ENCODE measurements at places on chromosomes 12 and 14.

DNA sequence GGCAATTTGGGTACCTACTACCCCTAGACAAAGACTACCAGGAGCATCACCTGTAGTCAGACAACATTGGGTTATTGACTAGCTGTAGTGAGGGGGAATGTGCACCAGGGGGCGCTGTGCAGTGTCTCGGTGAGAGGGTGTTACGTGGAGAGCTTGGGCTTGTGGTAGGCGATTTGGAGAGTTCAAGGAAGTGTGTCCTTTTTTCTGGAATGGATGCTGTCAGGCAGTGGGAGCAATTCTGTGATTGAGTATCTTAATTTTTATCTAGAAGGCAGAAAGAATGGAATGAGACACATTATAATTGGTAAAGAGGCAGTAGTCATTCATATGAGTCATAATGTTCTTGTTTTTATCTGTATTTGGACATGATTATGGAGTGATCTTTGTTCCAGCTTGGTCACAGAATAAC lies 187.7 kb downstream of the GALC start:
- peak; percentile 11 for DNase-seq

DNA sequence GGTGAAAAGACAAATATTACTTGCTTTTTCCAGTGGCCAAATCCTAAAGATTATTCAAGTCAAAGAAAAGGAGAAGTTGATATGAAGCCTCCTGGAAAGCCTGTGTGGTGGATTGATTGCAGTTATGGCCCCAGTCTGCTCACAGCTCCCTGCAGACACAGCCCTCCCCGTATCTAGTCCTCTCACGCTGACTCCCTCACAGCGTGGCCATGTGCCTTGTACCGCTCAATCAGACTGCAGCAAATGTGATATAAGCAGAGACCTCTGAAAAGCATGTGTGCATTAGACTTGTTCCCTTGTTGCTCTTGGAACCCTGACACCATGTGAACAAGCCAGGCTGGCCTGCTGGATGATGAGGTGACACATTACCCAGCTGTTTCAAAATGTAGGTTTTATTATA lies 398.0 kb upstream of the GARIN6 start:
- DNase-seq, result no peak

DNA sequence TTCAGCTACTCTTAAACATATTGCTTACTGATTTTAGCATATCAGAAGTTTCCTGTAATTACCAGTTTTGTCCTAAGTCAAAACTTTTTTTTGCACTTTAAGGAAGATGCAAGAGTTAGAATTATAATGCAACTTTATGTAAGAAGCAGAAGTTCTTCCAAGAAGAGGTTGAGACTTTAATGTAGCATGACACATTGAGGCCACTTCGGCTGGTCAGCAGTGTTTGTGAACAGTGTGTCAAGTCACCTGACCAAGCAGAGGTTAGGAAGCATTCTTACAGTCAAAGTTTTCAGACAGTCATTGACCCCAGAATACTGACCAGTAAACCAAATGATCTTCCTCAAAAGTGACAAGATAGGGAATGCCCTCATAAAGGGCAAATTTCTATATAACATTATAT lies 15.2 kb downstream of the FGFR1OP2 start:
- no peak for DNase-seq

DNA sequence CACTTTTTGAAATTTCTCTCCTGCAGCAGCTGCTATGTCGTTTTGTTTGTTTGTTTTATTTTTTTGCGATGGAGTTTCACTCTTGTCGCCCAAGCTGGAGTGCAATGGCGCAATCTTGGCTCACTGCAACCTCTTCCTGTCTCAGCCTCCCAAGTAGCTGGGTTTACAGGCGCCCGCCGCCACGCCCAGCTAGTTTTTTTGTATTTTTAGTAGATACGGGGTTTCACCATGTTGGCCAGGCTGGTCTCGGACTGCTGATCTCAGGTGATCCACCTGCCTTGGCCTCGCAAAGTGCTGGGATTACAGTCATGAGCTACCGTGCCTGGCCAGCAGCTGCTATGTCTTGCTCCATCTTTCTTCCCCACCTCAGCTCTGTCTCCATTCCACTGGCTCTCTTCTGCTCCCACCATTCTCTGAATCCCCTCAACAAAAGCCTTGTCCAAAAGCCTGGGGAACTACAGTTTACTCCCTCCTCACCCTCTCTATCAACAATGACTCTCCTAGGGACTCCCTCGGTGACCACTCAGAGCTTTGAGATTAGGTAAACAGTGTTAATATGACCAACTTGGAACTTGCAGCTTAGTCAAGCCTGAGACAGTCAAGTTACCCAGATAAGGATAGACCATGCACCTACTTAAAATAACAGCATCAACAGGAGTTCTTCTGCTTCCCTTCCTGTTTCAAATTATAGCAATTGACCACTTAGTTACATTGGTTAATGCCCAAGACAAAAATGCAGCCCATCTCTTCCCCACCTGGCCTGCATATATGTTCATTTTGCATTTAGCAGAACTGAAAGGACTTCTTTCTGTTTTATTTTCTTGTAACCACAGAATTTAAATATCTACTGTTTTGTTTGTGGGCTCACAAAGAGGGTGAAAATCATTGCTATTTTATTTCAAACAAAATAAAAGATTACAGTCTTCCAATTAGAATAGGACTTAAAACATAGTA lies 189.0 kb upstream of the AMIGO2 start:
- DNase-seq, result no peak

- no peak for DNase-seq
Observed at GRCh38 chr12:12265571-12266388, 1.1 kb downstream of the LRP6 start.

DNA sequence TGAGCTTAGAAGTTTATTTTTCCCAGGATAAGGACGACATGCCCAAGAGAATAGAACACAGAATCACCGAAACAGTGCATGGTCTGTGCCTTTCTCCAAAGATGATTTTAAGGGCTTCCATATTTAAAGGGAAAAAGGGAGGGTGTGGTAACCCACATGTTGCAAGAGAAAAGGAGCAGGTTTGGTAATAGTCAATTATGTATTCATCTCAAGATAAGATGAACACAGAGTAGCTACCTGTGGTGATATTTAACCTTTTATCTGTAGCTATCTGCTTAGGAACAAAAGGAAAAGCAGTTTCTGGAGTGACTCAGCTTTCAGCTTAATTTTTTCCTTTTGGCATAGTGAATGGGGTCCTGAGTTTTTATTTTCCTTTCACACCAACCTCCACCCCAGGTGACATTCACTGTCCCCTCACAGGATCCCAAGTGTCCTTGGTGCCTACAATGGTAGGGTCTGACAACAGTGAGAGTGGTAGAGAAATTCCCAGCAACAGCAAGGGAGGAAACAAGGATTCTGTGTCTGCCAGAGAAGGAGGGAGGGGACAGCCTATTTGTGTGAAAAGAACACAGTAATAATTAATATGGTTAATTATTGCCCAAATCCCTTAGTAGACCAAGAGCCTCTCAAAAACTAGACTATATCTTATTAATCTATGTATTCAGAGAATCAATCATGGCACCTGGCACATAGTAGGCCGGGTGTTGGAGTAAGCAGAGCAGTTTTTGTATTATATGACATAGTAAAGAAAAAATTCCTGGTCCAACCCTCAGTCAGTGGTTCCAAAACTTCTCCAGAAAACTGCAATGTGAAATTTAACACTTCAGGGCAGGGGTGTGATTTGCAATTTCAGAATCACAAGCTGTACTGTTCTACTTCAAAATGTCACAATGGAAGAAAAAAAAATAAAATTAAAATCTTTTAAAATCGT lies 154.5 kb downstream of the PHLDA1 start:
- no peak for DNase-seq

DNA sequence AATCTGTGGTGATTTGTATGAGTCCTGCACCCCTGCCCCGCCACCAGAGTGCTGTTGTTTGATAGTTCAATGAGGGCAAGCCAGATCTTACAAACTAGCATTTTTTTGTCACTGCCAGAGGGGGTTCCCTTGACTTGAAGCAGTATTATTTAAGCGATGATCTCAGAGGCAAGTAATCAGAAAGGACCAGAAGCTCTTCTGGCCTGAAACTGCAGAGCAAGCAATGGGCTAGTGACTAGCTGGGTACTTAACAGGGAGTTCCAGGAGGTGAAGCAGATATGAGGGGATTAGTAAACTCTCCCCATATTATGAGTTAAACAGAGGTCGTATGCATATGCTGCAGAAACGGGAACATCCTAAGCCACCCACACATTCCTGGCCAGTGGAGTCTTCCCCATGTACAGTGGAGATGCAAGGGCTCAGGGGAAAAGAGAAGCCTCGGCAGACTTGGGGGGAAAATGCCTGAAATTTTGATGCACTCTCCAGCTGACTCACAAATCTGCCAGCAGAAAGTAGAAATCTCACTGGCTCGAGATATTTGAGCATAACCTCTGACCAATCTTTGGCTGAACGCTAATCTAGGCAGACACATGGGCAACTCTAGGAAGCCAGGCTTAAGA lies 8.3 kb upstream of the CRACR2A start:
- no peak for DNase-seq

DNA sequence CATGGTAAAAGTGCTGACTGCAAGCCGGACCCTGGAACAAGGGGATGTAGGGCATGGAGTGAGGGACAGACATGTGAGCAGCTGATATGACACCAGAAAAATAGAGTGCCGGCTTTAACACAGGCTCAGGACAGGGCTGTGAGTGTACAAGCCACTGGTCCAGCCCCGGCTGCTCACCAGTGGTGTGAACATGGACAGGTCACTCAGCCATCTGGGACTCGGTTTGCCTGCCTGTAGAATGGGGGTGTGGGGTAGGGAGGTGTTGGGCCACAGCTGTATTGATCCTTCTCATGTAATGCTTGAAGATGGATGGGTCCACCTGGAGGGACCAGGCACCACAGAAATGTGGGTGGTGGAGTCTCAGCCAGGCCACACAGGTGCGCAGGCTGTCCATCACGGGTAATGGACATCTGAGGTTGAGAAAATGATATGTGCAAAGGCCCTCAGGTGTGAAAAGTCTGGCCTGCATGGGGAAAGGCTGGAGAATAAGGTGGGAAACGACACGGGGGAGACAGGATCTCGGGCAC lies 10.6 kb upstream of the KRT74 start:
- DNase-seq, result no peak

DNA sequence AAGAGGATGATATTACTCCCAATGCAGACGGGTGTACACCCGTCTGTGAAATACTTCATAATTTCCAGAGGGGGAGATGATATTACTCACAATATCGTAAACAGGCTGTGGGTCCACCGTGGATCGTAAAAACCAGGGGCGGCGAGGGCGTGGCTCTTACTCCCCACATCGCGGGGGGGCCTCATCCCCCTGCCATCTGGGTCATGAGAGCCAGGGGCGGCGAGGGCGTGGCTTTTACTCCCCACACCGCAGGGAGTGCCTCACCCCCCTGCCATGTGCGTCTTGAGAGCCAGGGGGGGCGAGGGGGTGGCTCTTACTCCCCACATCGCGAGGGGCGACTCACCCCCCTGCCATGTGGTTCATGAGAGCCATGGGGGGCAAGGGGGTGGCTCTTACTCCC lies 86.2 kb upstream of the GNG2 start:
- DNase-seq, result no peak

DNA sequence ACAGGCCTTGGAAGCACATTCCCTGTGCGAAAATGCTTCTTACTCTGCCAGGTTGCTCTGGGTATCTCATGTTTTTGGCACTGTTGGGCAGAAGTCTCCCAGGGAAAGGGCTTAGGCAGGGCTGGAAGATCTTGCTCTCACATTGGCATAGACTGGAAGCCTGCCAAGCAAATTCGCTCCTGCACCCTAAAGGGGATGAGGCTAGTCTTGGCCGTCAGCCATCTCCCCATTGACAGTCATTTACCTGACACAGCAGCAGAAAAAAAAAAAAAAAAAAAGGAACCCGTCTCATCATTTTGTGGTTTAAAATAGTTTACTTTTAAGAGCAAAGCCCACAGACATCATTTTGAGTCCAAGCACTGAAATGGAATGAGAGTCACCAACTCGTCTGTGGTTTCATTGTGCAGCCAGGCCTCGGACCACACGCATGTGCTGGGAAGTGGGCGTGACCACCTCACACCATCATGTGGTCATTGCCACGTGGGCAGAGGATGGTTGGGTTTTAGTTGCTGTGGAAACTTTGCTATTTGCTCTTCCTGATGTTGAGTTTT lies 84.8 kb downstream of the NRXN3 start:
- DNase-seq, result no peak

- DNase-seq, result no peak
Observed at GRCh38 chr14:101000711-101001250, 97.3 kb upstream of the RTL1 start.

- DNase-seq, result no peak
Observed at GRCh38 chr12:29763301-29763683, 20.4 kb downstream of the TMTC1 start.

DNA sequence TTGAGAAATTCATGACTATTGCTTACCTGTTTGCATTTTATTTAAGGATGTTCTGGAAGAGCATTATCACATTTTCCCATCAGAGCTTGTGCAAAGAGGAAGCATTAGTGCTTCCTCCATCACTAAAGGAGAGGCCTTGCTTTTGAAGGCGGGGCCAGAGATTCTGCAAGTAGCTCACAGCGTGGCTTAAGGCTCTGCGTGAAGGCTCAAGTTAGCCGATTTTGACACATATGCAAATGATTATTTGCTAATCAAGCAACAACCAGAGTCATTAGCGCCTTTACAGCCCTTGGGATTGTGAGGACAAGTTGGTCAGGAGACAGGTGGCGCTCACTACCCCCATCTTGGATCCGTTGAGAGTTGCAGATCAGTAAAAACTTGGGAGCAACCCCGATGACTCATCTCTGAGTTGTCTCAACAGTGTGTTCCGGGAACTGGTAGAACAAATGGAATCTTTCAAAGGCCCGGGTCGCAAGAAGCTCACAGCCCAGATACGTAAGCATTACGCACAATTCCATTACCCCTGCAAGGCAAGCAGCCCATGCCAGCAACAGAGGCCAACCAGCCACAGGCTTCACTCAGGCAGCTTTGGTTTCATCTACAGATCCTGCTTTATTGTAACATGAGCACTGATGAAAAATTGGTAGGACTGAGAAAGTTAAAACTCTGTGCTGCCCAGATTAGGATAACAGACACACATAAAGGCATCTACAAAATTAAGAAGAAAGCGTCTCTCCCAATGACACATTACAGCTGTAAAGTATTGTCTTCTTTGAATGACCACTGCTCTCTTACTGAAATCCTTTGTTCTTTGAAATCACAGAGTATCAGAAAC lies 34.9 kb upstream of the SPTSSA start:
- no peak for DNase-seq

- no peak for DNase-seq
Observed at GRCh38 chr14:100049220-100049619, 16.0 kb upstream of the EVL start.

DNA sequence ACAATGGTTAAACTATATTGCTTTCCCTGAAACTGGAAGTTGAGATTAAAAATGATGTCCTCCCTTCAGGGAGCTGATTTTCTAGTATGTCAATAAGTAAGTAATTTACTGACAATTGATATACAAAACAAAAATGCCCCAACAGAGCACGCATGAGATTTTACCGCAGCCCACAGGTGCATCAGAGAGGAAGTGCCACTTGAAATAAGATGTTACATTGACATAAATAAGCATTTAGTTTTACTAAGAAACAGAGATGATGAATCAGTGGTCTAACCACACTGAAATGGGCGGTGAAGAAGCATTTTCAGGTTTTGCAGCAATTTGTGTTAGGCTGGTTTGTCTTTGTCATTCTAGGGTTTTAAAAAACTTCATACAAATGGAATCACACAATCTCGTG lies 8.8 kb upstream of the CLECL1 start:
- peak; percentile 59 for DNase-seq

- DNase-seq, result no peak
Observed at GRCh38 chr12:32568228-32568627, 110.9 kb upstream of the DNM1L start.

GRCh38 chr12:38373784-38374183 lies 57.2 kb downstream of the ALG10B start:
- no peak for DNase-seq
